Stimulated activated CD8-positive, alpha-beta memory T cell treated with anti-CD3 and anti-CD28 coated beads, Interleukin-4, amount 100 ng/mL, for 1 hour (primary cell): ENCODE measurements at places on chromosomes 4 and X.

DNA sequence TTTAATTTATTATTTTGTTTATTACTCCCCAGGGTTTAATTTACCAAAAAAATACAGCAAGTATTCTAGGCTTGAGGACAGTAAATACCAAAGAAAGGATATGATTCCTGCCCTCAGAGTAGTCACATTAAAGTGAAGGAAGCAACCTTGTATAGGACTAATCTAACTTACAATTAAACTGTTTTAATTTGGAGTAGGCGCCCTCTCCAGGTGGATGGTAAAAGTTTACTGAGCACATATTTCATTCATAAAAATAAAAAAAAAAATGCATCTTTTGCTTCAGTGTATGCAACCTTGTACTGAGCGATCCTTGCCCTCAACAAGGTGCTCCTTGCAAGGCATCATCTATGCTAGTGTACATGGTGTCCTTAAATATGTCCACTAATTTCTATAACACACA is 72.0 kb upstream of the MAGEB16 start:
- DNase-seq = no peak

GRCh38 chr4:3638080-3638795 is 106.0 kb upstream of the LRPAP1 start:
- DNase-seq = no peak

DNA sequence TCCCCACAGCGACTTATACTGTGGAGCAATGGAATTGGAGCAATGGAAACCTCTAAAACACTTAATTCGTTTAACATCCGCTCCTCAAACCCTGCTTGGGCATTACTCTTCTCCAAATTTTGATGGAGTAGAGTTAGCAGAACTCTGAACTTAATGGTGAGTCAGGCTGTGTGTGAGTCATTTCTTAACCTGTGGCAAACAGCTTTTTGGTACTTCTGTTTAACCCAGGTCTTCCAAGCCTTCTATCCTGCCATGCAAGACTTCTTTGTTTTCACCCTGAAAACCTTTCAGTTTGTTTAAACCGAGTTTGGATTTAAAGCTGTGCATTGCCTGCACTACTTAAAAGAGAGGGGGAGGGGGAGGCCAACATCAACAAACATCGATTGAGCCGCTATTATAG is 3.6 kb upstream of the AMOT start:
- no peak for DNase-seq

DNA sequence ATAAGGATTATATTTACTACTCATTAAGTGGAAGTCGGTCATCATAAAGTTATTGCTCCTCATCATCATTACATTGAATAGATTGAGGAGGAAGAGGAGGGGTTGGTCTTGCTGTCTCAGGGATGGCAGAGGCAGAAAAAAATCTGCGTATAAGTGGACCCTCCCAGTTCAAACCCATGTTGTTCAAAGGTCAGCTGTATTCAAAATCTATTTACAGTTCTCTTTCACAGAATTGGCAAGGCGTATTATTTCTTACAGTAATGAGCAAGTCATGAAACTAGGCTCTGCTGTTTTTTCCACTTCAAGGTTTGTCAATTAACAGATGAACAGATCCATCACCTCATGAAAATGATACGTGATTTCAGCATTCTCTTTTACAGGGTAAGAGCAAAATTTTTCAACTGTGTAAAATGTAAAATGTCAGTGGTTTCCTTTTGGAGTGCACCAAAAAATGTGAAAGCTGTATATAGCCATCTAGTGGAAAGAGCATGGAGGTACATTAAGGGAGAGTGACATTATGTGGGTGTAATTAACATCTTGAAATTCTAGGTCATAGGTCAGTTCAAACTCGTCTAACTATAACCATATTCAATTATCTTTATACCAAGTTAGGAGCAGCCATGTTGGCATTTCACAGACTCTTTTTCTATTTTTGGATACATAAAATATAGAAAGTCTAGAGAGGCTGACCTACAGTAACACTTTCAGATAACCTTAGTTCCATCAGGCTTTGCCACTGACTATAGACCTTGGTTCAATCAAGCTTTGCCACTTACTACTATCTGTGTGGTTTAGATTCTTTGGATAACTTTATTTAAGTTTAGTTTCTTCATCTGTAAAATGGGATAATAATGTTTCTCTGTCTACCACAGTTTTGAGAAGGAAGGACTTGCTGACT is 30.1 kb downstream of the NEIL3 start:
- DNase-seq = no peak

GRCh38 chr4:80215449-80216052 is 18.2 kb downstream of the PRDM8 start:
- no peak for DNase-seq

- DNase-seq = no peak
Measured at GRCh38 chrX:681989-682388, 51.4 kb downstream of the SHOX start.

DNA sequence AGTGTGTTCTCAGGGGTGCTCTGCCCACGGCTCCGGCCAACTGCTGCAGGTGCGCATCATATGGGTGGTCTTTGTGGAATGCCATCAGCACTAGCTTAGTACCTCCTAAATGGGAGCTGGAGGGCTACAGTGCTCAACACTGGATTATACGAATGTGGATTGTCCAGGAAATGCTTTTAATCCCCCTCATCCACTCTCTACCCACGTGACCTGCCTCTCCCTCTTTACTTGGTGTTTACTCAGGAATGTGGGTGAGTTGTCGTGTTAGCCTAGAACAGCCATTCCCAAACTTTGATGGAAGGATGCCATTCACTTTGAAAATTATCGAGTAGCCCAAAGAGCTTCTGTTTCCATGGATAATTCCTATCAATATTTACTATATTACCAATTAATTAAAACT is 150.8 kb downstream of the PTTG2 start:
- no peak for DNase-seq

DNA sequence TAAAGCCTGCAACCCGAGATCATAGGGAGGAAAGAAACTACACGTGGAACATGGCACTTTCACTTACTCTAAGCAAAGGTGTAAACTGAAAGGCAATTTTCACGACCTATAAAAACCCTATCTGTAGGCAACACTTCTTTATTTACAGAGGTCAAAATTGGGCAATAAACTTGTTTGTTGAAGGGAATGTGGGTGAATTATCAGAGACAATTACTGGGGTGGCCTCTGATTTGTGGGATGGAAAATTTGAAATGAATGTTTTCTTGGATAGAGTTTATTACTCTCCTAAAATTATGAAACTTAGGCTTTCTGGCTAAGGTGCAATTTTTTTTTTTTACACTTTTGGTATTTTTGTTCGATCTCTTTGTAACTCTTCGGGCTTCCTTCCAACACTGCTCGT is 734.1 kb upstream of the TENM3 start:
- DNase-seq = no peak

GRCh38 chr4:93743022-93743421 is 85.5 kb upstream of the ATOH1 start:
- no peak for DNase-seq

- DNase-seq = peak; percentile 82
Measured at GRCh38 chrX:107673933-107674479, 45.7 kb downstream of the PRPS1 start.

- no peak for DNase-seq
Measured at GRCh38 chr4:169439244-169439643, 168.5 kb upstream of the SH3RF1 start.

- DNase-seq = no peak
Measured at GRCh38 chr4:152509595-152510225, 26.2 kb downstream of the FBXW7 start.
